ENCODE measurements at places on chromosomes 16 and 17.

DNA sequence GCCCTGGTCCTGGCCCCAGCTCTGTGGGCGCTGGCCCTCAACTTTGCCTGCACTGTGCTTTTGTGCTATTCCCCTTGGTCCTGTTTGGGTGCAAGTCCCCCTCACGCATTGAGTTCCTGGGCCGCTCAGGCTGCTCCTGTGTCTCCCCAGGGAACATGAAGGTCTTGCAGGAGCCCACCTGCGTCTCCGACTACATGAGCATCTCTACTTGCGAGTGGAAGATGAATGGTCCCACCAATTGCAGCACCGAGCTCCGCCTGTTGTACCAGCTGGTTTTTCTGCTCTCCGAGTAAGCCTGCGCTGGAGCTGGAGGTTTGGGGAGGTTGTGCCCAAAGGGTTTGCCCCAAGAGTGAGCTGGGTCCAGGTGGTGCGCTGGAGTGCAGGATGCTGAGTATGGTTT, 28.2 kb downstream of the IL4R start:
- DNase-seq, result no peak

GRCh38 chr17:54793271-54793670, 107.4 kb upstream of the TOM1L1 start:
- DNase-seq, result no peak

GRCh38 chr16:57276596-57276995, 7.9 kb downstream of the PLLP start:
- no peak for DNase-seq

- DNase-seq, result peak; percentile 35
These were observed 146.1 kb downstream of the IRF8 start for GRCh38 chr16:86044881-86045590.

DNA sequence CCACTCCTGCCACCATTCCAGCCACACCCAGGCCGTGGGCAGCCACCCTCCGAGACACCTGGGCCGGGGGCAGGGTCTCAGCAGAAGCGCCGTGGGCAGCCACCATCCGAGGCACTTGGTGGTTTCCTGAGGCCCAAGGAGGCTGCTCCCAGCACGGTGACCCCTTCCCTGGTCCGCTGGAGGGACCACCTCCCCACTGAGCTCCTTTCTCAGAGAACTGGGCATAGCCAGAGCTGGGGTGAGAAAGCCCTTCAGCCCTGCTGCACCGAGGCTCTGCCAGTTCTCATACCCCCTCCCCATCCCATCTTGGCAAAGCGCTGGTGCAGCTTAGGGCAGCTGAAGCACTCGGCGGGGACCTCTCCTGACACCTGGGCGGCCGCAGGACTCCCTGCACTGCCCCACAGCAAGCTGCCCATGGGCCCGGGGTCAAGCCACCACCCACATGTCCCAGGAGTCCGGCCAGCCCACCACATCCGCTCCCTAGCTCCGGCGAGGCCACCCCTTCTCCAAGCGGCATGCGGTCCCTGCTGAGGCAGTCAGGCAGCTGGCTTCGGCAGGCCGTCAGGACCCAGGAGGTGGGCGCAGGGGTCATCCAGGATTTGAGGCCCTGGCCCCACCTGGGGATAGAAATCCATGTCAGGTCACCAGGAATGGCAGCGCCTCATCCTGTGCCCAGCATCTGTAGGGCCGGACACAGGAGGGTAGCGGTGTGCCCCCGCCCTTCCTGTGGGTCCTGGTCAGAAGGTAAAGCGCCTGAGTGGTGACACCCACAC, 1.3 kb upstream of the CYBA start:
- no peak for DNase-seq

DNA sequence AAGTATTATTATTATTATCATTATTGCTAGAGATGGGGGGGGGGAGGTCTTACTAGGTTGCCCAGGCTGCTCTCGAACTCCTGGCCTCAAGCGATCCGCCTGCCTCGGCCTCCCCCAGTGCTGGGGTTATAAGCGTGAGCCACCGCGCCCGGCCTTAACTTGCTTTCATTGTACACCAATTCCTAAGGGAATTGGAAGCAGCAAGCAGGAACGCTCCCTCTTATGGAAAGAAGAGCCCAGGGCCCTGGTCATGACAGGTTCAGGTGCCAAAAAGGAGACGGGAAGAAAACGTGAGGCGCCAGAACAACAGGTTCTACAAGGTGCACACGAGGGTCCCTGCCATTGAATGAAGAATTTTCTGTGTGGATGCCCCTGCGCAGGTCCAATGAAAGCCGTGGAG, 540 bp upstream of the RPL38 start:
- DNase-seq, result no peak

GRCh38 chr17:64028874-64029464, 8.5 kb upstream of the ICAM2 start:
- DNase-seq, result peak; percentile 63

DNA sequence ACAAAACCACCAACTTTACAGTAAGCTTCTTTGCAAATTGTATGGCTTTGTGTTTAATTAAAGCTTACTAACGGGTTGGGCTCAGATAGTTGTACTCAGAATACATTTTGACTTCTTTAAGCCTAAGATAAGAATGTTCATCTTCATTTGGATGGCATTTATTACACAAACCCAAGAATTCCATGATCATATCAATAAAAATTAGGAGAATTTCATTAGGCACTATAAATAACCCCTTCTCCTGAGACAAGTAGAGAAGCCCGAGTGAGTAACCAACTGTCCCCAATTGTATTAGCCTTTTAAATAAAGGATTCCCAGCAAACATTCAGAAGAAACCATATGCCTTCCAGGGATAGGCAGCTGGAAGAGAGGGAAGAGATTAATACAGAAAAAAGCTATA, 504.7 kb downstream of the KCNJ2 start:
- no peak for DNase-seq

DNA sequence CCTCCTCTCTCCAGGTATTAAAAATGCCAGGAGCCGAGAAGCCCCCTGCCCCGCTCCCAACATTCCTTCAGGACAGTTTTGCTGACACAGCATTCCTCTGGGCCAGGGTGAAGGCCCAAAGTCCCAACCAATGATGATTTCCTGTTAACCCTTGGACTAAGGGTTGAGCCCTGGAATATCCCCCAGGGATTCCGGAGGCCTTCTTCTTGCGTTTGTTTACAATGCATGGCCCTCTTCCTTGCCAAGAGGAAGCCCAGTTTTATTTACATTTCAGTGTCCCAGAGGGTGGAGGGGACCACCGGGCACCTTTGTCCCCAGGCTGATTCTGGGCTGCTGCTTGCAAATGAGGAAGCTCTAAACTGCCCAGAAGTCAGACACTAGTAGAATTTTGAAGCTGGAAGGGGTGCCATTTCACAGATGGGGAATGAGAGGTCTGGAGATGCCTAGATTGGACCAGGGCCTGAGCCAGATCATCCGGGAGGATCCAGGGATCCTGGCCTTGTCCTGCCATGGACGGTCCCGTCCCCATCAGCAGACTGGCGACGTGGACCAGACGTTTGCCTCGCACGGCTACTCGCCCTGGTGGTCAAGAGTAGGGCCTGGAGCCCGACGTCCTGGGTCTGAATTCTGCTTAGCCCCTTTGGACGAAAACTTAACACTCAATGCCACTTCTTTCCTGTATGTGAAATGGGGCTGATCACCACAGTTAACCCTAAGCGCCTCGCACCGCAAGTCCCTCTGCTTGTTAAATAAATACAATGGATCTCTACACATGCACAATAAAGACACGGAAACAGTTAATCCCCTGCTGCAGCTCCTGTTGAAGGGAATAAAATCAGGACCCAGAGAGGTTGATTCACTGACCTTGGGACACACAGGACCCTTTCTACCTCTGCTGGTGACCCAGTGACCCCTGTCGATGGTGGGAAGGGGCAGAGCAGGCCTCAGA, 55.6 kb upstream of the CIBAR2 start:
- DNase-seq, result peak; percentile 75

- DNase-seq, result no peak
These were observed 140.5 kb downstream of the TRIM37 start for GRCh38 chr17:58966208-58966607.

DNA sequence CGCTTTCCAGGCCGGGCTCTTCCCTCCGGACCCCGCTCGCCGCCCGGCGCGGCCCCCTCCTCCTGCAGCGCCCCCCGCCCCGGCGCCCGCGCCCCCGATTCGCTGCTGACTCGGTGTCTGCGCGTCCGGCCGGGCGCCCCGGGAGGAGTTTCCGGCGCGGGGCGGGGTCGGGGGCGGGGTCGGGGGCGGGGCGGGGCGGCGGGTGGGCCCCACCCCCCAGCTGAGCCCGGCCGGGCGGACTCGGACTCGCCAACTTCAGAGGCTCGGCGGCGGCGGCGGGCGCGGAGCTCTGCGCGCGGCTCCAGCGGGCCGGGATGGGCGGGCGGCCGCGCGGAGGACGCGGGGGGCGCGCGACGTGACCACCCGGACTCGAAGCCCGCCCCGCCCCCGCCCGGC, at the start of gene METRNL:
TSS of gene METRNL (plus strand) at position 258 of the 396 bp plus-strand sequence. CDS start 207 bp downstream, outside the sequence.
- DNase-seq, result peak; percentile 52

Measured in posterior cingulate gyrus (tissue), 11 donors.